ENCODE measurements at places on chromosomes 13 and 19. TPM values are rescaled to one million over a fixed set of nuclear protein-coding genes. Genes with fewer than 3 reads are reported as not detected.

Gene PRKCG
- total RNA-seq: not detected

Gene SPACA4
- total RNA-seq: not detected

Gene GEMIN7
- 26.2 TPM for total RNA-seq

Gene SYCN
- not detected for total RNA-seq

Gene TJP3
- 1.0 TPM for total RNA-seq

Gene GAPDHS
- total RNA-seq: not detected

Gene KIR3DL1
- total RNA-seq: 1.0 TPM

Gene KLK12
- total RNA-seq: not detected

Gene STOML3
- not detected for total RNA-seq

Gene MYO9B
- 356 TPM for total RNA-seq

Gene MISP
- not detected for total RNA-seq

Gene MIDN
- 73.3 TPM for total RNA-seq

Gene CEACAM7
- not detected for total RNA-seq

Gene PDE4C
- total RNA-seq: 0.23 TPM

Gene PRR19
- total RNA-seq: 1.1 TPM

Gene POU2F2
- 40.4 TPM for total RNA-seq

Gene ZNF112
- not detected for total RNA-seq

Gene WDR87
- not detected for total RNA-seq

Gene URAD
- total RNA-seq: not detected

Gene RXFP2
- total RNA-seq: not detected

Gene CFD
- 0.66 TPM for total RNA-seq

Gene ZNF534
- total RNA-seq: not detected

Gene VSTM1
- total RNA-seq: not detected

Gene CLC
- not detected for total RNA-seq

Gene TGFBR3L
- 9.1 TPM for total RNA-seq
